ENCODE measurements at places on chromosomes 1 and 21.
A peak's percentile ranks its signal among the peaks of the same experiment; 100 is the strongest.

DNA sequence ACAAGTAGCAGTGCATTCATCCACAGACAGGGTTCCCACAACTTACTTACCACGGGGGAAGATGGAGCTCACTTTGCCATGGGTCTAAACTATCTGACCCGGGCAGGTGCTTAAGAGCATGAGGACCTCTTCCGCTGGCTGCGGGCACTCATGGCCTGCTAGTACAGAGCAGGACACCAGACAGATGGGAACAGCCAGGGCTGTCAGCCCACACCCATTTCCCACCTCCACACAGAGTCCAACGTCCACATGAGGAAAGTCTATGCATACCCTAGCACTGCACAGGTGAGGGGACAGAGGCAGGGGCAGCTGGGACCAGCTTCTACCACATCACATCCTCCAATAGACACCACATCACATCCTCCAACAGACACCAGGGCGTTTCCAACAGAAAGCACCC is 35.8 kb upstream of the PRDM15 start:
- DNase-seq = no peak

DNA sequence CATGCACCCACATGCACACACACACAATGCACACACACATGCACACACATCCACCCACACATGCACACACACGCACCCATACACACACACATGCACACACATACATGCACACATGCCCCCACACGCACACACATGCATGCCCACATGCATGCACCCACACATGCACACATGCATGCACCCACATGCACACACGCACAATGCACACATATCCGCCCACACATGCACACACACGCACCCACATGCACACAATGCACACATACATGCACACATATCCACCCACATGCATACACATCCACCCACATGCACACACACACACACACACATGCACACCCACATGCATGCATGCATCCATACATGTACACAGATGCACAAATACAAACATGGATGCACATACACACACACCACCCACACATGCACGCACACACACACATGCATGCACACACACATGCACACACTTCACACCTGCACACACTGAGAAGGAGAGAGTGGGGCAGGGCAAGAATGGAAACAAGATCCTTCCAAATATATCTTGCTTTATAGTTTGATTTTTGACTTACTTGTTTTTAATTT is 123.2 kb downstream of the NPHP4 start:
- DNase-seq = no peak

- no peak for DNase-seq
These were observed 49.5 kb downstream of the ATP6V1G3 start for GRCh38 chr1:198491028-198491427.

GRCh38 chr1:118973531-118974137 is 14.5 kb downstream of the TBX15 start:
- DNase-seq = no peak

GRCh38 chr1:156444407-156445001 is 56.1 kb downstream of the MEF2D start:
- DNase-seq = peak; percentile 63

DNA sequence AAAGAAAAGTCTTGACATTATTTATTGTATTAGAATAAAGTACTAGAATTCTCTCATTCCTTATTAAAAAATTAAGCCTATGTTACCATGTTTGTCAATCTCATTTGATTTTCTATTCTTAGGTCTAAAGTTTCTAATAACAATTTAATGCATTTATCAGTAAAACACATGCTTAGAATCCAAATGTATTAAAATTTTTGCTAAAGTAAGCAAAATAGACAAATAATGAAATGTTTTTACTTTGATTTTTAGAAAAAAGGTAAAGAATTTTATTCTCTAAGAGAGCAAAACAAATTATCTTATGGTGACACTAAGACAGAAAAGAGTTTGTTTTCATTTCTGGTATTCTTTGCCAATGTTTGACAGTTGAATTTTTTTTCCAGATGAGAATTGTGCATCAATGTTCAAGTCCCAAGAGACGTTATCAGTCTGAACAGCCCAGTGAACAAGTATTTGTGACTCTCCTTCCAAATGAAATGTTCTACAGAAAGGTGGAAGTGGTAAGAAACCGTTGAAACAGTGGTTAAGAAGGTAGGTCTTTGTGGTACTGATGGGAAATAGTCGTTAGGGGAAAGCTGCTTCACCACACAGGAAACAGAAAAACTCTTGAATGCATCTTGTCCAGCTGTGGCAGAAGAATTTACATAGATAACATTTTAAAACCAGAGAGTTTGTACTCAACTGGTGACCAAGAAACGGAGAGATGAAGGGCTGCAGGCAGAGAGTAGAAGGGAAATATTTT is 402.5 kb downstream of the PTPRC start:
- no peak for DNase-seq

GRCh38 chr1:11790101-11790879 is 15.5 kb downstream of the MTHFR start:
- no peak for DNase-seq

GRCh38 chr21:35862969-35863368 is 197.4 kb downstream of the SETD4 start:
- DNase-seq = no peak

- DNase-seq = no peak
These were observed 19.6 kb upstream of the CLCA4 start for GRCh38 chr1:86527306-86527705.

DNA sequence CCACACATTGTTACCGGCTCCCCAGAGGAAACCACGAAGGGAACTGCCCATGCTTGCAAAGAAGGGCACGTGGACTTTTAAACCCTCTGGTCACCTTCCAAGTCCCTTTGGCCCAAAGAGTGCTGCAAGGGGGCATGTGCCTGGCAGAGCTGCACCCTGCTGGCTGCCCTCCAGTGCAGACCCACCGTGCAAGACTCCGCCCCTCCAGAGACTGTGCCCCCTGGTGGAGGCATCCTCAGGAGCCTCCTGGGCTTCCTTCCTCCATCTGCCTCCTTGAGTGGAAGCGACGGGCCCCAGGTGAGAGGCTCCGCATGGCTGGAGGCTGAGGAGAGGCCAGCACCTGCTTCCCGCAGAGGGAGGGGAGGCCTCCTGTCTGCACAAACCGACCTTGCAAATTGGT is 100.6 kb downstream of the CRYAA start:
- DNase-seq = peak; percentile 15

DNA sequence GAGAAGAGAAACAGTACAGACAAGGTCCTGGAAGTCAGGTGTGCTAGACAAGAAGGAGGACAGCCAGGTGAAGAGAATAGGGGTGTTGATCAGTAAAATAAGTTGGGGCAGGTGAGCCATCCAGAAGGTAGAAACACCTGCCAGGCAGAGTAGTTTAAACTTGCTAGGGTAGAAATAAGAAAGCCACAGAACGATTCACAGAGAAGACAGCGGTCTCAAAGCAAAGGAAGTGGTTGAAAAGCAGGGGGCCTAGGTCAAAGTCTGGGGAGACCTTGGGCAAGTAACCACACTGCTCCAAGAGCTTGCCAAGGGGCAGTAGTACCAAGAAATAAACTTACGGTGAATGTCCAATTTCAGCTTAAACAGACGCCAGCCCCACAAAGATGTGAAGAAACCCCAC is 116.6 kb upstream of the PROX1 start:
- DNase-seq = no peak

DNA sequence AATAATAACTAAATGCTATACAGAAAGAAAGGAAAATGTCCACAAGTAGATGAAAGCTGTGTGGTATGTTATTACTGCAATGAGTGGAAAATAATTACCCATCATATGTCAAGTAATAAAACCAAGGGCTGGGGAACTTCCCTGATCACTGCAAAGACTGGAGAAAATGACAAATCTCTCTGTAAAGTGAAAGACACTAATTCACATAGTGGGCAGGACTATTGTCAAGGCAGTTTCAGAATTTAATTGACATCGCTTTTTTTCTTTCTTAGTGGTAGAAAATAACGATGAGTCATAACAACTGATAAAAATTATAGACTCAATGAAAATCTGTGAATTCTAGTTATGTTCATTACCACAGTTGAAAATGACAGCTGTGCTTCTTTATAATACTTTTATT is 153.7 kb upstream of the ST6GALNAC5 start:
- DNase-seq = no peak

DNA sequence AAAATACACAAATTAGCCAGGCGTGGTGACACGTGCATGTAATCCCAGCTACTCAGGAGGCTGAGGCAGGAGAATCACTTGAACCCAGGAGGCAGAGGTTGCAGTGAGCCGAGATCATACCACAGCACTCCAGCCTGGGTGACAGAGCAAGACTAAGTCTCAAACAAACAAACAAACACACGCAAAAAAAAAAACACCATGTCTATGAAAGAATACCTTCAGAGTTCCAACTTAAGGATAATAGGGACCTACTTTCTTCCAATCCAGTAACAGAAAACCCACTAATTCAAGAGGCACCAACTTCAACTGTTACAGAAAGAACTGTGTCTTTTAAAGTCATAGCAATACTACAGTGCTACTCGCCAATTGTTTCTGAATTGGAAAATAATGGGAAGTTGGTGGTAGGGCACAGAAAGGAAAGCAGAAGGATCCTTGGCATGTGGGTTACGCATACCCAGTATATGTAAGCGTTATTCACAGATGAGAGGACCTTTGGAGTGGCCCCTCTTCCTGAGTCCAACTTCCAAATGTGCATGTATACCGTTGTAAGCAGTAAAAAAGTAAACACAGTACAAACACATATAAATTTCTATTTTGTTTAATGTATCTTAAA is 87.0 kb downstream of the ACBD6 start:
- no peak for DNase-seq

DNA sequence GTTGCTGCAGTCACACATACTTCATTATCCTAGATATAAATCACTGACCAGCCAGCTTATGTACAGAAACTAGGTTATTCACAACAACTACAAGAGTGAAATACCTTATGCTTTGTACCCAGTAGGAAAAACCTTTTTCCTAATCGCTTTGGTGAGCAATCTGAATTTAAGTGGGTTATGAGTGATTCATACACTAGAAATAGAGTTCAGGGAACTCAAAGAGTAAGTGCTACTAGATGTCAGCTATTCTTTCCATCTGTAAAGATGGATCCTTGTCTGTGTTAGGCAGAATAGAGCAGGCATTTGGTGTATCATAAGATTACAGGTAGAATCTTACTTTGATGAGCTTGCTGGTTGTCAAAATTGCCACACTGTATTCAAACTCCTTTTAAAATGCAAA is 101.9 kb downstream of the ZNF644 start:
- DNase-seq = no peak

- no peak for DNase-seq
These were observed 54.8 kb downstream of the SSX2IP start for GRCh38 chr1:84635429-84635828.

DNA sequence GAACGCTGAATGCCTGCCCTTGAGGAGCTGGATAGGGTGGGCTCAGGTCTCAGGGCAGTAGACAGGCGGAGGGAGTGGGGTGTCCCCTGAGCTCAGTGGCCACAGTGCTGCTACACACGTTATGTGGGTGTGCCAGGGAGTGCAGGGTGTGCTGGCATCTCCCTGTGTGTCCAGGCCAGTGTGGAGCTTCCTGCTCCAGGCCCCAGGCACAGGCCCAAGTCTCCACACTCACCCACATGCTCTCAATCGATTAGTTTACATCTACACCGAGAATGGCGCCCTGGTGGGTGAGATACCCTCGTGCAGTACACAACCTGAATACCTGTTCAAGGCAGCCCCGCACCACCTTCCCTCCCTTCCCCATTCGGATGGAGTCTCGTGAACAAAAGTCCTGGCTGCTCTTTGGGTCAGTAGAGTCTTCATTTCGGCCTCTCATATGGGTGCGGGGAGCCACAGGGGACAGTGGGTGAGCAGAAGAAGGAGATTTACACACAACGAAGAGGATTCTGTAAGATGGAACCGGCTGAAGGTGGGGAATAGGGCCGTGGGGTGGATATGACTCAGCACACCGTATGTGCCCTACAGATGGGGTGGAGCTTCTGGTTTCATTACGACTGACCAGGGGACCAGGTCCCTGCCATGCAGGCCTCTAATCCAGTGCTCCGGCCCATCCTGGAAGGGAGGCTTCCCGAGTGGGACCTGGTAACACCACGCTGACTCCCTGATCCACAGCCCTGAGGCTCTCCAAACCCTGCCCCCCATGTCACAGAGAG is 93.3 kb downstream of the SPSB1 start:
- DNase-seq = no peak

GRCh38 chr1:177181280-177181630 is 10.5 kb downstream of the BRINP2 start:
- no peak for DNase-seq

GRCh38 chr1:103467100-103467499 is 58.4 kb upstream of the RNPC3 start:
- DNase-seq = no peak

DNA sequence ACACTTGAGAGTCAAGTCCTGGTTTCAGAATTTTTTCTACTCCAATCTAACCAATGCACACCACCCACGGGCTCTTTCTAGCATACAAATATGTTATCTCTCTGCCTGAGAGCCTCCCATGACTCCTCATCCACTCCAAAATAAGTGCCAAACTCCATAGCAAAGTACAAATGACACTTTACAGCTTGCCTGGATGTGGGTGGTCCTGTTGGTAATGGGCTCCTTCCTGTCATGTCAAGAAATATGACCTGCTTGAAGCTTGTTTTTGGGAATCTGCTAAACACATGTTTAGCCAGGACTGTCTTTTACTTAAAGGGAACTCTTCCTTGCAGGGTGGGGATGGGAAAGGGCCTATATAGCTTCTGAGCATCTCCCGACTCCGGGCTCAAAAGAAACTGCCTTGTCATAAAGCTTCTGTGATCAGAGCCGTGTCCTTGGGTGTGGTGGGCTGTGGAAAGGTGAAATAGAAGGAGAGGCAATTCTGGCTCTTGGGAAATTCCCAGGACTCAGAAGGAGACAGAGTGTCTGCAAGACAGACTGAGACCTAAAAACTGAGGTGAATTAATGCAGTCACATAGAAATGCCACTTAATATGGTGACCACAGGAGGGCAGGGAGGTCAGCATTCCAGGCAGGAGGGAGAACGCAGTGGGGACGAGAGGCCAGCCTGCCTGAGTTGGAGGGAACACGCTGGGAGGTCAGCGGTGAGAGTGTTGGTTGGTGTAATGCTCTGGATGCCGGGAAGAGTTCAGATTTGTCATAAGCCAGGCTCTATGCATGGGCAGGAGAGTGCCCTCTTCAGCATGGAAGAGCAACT is 6.1 kb upstream of the IGFN1 start:
- DNase-seq = no peak

DNA sequence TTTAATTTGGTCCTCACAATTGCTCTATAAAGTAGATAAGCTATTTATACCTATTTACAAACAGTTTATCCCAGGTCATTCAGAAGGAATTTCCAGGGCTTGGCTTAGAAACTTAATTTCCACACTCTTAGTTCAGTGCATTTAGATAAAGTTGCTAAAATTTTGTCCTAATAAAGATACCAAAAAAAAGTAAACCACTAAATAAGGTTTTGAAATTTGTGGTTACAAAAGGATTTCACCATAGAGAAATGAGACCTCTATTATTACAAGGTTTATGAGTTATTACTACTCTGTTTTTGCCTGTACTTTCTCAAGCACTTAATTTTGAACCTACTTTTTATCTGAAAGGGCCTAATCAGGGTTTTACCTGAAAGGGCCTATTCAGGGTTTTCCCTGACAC is 22.4 kb downstream of the PTPN22 start:
- no peak for DNase-seq

All from CD8-positive, alpha-beta T cell (primary cell).